ENCODE measurements at places on chromosomes 6 and 20.

DNA sequence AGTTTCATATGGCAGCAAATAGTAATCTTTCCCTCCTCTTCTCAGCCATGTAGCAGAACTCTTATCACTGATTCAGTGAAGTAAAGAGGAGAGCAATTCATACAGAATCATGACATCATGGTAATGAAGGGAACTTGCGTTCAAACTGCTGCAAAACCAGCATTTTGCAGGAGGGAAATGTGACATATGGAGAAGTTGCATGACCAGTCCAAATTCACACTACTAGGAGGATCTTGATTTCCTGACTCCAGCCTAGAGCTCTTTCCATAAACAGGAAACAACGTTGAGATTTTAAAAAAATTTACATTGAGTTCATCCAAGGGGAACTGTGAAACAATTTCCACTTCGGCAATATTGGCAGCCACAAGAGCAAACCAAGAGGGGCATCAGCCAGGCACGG, 63.8 kb downstream of the MBOAT1 start:
- no peak for DNase-seq

DNA sequence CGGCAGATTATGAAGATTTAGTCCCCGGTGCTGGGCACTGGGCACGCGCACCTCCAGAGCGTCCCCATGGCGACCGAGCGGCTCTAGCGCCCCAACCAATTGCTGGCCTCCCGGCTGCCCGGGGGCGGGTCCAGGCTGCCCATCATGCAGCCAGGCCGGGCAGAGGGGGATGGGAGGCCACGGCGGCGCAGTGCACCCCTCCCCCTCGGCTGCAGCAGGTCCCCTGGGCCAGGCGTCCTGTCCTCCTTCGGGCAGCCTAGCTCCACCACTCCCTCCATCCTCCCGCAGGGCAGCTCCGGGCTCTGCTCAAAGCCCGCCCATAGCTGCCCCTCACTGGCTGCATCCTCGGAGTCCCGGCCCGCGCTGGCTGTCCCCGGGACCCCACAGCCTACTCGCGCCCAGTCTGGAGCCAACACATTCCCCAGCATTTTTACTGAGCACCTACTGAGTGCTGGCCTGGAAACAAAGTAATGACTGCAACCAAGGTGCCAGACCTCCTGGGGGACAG, 99.4 kb downstream of the ASXL1 start:
- peak; percentile 21 for DNase-seq

DNA sequence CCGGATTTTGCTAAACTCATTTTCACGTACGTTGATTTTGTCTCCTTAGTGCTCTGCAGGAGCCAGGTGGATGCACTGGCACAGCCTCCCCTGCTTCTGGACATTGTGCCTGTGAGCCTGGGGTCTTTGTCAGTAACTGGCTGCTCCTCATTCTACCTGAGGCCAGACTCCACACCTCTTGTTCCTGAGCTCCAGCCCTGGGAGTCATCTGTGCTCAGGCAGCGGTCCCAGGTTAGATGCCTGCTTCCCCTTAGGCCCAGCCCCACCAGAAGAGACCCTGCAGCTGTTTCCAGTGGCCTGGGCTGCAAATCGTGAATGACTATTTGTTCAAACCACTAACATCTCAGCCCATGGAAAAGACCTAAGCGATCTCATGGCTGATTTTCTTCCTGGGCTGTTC, 129.1 kb downstream of the ERMARD start:
- no peak for DNase-seq

DNA sequence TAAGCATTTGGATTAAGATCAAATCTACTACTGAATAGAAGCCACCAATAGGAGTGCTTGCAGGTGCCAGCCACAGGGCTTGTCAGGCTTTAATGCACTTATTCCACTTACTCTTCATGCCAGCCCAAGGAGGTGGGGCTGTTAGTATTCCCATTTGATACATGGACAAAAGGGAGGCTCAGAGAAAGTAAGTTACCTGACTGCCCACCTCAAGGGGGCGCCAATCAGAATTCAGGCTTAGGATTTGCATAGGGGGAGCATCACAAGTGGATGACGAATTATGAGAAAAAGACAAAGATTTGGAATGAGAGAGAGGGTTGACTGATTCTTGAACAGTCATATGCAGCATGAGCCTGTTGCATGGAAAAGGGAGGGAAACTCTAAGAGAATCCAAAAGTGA, 188.4 kb upstream of the TSHZ2 start:
- no peak for DNase-seq

- no peak for DNase-seq
These were observed 15.9 kb downstream of the NT5E start for GRCh38 chr6:85465762-85466161.

- DNase-seq, result no peak
These were observed 80.9 kb upstream of the SRSF6 start for GRCh38 chr20:43376831-43377230.

- DNase-seq, result no peak
These were observed 172.4 kb downstream of the ADGB start for GRCh38 chr6:146770965-146771735.

DNA sequence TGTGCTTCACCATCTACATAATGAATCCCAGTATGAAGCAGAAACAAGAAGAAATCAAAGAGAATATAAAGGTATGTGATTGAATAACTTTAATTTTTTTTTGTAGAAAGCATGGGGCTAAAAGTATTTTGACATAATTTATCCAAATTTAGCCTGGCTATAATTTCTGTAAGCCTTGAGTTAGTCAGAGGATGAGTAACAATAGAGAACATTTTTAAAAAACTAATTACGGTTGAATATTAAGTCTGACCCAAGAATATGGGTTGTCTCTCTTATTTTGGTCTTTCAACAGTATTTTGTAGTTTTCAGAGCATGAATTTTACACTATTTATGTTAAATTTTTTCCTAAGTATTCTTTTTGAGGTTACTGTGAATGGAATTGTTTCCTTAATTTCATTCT, 2.5 kb downstream of the GMNN start:
- no peak for DNase-seq

GRCh38 chr20:63253438-63254231, 628 bp downstream of the NKAIN4 start:
- DNase-seq, result no peak

All from cortex of kidney (tissue), 1 donor.